Jurkat, Clone E6-1 (cell line): ENCODE measurements at places on chromosomes 5 and 9.
A peak's percentile ranks its signal among the peaks of the same experiment; 100 is the strongest.

GRCh38 chr9:97176206-97176605 lies 131.3 kb upstream of the CCDC180 start:
- DNase-seq = no peak

- no peak for DNase-seq
These were observed 34.4 kb upstream of the SARDH start for GRCh38 chr9:133772581-133772980.

GRCh38 chr9:80004714-80005113 lies 432.9 kb downstream of the TLE4 start:
- no peak for DNase-seq

DNA sequence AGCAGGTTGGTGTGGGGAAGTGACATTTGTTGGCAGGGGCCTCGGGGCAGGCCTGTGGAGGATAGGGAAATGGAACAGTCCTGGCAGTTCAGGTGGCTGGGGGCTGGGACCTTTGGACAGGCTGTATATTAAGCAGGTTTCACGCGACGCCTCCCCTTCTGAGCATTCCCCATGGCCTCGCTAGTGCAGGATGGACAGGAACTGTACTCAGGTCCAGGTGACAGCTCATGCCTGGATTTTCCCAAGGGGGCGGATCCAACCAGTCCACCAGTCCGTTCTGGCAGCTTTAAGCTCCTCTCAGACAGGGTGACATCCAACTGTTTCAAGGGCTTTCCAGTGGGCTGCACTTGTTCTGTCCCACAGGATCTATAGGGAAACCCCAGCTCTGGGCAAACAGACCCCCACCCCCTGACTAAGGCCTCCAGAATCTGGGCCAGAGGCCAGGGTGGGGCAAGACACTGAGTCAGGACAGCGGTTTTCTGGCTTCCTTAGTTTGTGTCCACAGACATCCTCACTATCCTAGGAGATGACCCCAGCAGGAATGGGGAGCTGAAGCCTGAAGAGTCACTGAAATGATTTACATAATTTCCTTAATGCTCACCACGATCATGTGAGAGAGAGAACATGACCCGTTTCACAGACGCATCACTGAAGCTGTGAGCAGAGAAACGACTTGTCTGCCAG lies 20.9 kb downstream of the CSF2 start:
- no peak for DNase-seq

- DNase-seq = no peak
These were observed 207.8 kb upstream of the TARS1 start for GRCh38 chr5:33232731-33233505.

DNA sequence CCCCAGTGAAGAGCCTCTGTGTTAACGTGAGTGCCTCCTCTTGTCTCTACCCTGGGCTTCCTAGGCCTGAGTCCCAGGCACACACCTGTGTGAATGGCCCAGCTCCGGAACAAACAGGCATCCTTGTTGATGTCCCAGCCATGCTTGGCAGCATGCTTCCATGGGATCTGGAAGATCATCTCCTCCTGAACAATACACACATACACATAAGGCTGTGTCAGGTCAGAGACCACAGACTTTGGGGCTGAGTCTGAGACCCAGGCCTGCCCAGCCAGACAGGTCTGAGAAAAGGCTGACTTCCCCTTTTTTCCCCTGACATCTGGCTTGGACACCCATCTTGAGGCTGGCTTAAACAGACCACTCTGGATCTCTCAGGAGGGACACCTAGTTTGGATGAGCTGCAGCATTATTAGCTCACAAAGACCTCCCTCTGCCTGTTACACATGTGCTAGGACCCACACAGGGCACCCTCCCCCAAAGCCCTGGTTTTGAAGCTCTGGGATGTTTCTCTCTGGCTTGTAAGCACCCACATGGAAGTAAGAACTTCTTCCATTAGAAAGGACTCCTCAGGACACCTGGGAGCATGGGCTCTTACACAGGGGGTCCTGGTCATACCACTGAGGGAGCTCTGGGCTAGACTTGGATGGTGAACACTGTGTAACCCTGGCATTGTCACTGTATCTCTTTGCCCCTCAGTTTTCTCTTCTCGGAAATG lies 2.6 kb downstream of the IRF1 start:
- DNase-seq = no peak

- DNase-seq = no peak
These were observed 91.8 kb upstream of the CXCL14 start for GRCh38 chr5:135670588-135670987.

DNA sequence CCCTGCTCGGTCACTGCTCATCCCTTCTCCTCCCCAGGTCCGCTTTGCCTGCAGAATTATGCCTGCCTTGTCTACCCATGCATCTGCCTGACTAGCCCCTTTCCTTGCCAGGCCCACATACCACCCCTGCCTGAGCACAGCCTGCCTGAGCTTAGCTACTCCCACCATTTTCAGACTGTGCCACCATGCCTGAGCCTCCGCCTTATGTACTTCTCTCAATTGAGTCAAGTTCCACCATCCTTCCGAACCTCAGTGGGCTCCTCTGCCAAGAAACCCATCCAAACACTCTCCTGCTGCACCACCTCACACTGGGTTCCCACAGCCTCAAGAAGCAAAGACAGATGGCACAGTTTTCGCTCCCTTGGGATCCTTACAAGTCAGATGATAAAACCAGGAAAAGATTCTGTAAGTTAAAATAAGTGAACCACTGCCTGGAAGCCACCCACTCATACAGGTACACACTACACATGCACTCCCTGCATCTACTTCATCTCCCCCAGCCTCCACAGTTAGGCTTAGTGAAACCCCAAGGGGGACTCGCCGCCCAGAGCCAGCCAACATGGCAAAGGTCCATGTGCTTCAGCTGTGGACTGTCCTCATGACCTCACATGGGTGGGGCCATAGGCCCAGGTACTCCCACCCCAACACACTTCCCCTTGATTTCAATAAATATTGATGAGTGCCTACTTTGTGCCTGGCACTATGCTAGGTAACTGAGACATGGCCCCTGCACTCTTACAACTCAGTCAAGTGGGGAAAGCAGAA lies 23.1 kb downstream of the P4HA2 start:
- DNase-seq = no peak

GRCh38 chr5:150211156-150212030 lies 21.5 kb downstream of the SLC6A7 start:
- no peak for DNase-seq

GRCh38 chr9:91995000-91995655 lies 45.1 kb upstream of the ROR2 start:
- DNase-seq = no peak

GRCh38 chr5:134124289-134125038 lies 10.0 kb downstream of the TCF7 start:
- peak; percentile 74 for DNase-seq

GRCh38 chr9:137214620-137215019 lies 7.4 kb downstream of the RNF208 start:
- DNase-seq = no peak

GRCh38 chr9:138009016-138009802 lies 131.6 kb downstream of the CACNA1B start:
- DNase-seq = no peak
